Stimulated activated CD8-positive, alpha-beta memory T cell treated with anti-CD3 and anti-CD28 coated beads, Interleukin-4, amount 100 ng/mL, for 1 hour (primary cell): ENCODE measurements at places on chromosomes 2 and 18.

DNA sequence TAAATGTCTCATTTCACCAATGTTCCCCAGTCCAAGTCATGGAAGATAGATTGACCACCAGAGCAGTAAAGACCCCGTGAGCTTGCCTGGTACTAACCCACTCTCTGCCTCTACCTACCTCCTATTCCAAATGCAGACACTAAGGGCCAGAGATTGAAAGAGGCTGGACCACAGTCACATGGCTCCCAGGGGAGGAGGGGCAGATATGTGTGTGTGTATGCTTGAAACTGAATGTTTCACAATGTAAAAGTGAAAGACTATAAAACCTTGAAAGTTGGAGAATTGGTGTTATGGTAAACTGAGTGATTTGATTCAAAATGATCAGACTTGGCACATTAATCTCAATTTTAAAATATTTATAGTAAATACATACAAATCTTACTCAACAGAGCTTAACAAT is 21.7 kb upstream of the KLHL29 start:
- no peak for DNase-seq

GRCh38 chr18:79844999-79845563 is 47.3 kb downstream of the KCNG2 start:
- no peak for DNase-seq

DNA sequence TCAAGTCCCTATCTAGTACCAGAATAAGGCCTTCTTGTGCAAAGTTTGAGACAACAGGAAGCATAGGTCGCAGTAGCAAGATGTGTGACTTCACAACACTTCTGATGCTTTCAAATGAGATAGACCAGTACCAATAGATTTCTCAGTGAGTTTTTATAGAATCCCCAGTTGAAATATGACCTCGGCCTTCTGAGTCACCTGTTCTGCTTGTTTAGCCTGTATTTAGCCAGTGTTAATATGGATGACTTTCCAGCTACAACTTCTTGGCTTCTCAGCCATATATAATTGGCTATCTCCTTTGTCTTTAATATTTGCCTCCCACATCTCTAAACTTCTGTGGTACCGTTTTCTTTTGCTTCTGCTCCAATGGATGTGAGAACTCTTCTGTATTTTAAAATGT is 113.8 kb downstream of the KYNU start:
- no peak for DNase-seq

GRCh38 chr2:239291475-239292350 is 109.1 kb downstream of the HDAC4 start:
- DNase-seq = no peak

DNA sequence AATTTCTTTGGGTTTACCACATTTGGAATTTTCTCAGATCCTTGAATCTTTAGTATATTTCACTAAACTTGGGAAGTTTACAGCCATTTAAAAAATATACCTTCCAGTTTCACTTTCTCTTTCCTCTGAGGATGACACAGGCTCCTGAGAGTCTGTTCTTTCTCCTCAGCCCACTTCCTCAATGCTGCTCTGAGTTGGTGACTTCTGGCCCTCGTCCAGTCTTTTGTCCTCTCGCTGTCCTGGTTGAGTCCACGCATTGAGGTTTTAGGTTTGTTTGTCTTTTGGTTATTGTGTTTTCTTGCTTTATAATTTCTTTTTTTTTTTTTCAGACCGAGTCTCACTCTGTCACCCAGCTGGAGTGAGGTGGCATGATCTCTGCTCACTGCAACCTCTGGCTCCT is 40.7 kb upstream of the GALR1 start:
- DNase-seq = no peak

DNA sequence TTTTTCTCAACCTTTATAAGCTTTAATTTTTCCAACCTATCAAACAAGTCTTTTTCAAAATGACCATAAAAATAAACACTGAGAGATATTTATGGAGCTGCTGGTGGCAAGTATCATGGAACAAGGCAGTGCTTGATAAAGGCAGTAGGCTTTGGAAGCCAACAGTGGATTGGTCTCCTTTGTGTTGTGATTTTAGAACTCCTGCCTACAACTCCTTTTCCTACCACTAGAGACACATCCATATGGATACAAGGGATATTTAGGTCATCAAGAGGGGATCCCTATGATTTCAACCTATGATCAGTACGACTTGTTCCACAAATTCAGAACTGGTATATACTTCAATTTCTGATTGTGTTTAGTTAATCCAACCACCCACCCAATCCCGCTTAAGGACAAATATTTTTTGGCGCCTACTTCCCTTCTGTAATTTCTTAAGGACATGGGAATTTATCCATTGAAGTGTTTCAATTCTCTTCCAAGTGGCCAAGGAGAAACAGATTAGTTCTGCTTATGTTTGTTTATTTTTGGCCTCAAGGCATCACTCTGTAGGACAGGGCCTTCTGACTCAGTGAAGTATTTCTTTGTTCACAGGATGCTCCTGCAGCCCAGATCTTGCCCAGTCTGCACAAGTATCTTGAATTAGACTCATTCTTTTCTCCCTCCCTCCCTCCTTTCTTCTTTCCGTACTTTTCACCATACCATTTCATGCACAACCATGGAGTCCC is 2119.6 kb upstream of the PIK3C3 start:
- DNase-seq = no peak

GRCh38 chr2:45904946-45905631 is 253.6 kb downstream of the PRKCE start:
- no peak for DNase-seq

DNA sequence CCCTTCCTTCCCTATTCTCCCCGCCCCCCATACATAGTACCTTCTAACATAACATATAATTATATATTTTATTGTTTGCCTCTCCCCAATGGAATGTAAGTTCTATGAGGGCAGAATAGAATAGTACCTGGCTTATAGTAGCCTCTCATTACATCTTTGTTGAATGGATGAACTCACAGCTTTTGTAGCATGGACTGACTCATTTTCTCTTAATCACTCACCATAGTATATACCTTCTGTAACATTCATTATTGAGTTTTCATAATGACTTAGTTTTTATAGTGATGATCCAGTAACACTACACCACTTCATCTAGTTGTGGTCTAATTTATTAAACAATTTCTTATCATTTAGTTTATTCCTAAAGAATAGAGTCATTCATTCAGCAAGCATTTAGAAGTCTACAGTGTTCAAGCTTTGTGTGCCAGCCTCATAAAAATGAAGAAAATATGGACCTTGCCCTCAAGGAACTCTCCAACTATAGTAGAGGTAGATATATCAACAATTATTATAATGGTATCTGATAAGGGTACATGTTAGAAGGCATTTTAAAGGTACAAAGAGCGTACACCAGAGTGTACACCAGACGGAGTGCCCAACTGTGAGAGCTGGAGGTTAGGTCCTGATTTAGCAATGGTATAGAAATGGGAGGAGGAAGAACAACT is 31.1 kb downstream of the NCOA1 start:
- no peak for DNase-seq

GRCh38 chr2:86785456-86785855 is 5.3 kb downstream of the CD8A start:
- peak; percentile 66 for DNase-seq

GRCh38 chr2:862355-862687 is 88.3 kb upstream of the SNTG2 start:
- DNase-seq = no peak

DNA sequence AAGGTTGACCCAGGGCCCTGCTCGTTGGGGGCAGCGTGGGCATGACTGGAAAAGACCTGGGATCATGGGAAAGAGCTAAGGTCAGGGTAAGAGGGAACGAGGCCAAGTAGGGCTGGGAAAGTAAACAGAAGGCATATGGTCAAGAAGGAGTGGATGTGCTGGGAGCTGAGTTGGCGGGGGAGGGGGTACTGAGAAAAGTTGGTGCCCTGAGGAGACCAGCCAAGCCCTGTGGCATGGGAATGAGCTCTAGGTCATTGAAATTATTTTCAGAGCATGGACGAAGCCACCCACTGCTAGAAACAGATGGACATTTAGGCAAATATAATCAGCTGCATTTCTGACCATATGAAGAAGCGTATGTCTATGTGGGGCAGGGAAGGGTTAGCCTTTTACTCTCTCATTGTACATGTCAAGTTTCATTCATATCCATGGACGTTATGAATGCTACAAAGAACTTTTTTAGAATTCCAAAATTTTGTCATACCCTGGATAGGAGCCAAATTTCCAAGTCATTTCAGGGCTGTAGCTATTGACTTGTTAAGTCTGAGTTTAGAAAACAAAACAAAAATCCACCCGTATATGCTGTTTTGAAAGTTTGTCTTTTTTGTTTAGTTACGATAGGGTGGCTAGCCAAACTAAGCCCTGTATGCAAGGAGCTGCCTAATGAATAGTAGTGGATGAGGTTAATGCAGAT is 19.1 kb downstream of the MAPRE2 start:
- DNase-seq = no peak

- no peak for DNase-seq
These were observed 31.4 kb downstream of the QPCT start for GRCh38 chr2:37375741-37376288.
